ENCODE measurements at places on chromosomes 13 and 19.

DNA sequence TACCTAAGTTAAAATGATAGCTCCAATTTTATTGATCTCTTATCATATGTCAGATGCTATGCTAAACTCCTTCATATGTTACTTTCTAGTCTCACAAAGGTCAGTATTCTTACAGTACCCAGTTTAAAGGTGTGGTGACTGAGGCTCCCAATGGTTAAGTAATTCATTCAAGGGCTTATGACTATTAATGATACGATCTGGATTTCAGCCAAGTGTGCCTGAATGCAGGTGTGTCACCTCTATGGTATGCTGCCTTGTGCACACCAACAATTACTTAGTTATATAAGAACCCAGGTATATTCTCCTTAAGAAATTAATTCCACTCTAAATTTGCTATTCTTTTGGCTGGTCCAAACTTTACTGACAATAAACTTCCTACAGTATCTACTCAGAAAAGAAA is 84.6 kb upstream of the TRPC4 start:
- no peak for DNase-seq

DNA sequence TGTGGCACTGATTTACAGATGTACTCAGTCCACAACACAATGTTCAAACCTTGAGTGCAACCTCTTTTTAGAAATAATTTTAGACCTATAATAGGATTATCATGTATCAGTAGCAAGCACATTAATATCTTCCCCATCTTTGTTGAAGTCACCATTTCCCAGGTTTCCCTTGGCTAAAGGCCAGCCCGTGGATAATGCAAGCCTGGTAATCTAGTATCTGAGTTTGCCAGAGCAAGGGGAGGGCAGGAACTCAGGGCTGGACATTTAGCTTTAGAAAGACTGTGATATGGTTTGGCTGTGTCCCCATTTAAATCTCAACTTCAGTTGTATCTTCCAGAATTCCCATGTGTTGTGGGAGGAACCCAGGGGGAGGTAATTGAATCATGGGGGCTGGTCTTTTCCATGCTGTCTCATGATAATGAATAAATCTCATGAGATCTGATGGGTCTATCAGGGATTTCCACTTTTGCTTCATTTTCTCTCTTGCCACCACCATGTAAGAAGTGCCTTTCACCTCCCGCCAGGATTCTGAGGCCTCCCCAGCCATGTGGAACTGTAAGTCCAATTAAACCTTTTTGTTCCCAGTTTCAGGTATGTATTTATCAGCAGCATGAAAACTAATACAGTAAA is 37.7 kb downstream of the SLC6A16 start:
- no peak for DNase-seq

DNA sequence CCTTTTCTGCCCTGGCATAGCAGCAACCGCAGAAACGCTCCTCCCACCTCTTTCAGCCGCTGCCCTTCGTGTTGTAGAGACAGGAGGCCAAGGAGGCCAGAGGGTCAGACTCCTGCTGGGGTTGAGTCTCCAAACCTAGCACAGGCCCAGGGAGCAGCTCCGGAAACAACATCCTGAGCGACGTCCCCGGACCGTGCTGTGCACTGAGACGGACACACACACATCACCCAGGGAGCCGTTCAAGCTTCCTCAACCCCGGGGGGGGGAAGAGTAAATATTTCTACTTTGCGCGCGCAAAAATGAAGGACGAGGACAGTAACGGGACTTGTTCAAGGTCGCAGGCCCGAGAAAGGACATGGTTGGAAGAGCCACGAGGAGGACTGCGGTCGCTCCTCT is 657 bp downstream of the ZNF550 start:
- DNase-seq, result peak; percentile 40

DNA sequence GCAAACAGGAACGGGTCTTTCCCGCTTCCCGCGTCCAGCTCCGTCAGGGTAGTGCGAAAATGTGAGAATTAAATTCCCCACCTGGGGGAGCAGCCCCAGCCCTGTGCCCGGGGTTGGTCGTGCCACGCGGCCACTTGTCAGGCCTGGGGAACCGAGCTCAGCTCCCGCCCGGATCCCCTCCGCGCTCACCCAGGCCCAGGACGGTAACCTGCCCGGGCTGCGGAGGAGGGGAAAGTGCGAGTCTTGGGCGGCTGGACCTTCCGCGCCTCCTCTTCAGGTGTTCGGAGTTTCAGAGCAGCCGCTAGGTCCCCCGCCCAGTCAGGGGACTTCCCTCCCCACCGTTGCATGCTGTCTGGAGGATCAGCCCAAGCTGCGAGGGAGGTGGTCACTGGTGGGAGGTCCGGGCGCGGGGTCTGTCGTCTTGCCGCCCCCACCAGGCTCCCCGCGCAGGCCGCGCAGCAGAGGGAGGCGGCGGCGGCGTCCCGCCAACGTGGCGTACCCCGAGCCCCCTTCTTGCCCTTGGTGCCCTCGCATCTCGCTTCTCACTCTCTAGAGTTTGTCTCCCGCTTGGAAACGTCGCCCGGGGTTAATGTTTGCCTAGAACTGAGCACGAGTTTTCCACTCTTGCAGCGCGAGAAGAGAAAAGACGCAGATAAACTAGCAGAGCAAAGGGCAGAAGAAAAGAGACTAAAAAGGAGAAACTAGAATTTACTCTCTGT is 8.1 kb downstream of the URAD start:
- no peak for DNase-seq

DNA sequence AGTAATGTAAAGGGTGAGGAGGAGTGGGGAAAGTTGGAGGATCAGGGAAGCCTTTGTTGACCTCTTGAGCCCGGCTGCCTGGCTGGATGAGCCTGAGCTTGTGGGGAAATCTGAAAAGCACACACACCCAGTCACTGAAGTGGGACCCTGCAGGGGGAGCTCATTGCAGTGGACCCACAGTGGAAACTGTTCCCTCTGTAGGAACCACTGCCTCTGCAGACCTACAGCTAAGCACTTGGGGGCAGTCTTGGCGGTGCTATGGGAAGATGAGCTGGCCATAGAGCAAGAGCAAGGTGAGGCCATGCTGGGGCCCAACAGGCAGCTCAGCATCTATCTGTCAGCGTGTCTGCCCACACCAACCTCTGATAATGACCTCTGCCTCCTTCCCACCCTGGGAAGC is 294.8 kb downstream of the TSHZ3 start:
- DNase-seq, result peak; percentile 14

DNA sequence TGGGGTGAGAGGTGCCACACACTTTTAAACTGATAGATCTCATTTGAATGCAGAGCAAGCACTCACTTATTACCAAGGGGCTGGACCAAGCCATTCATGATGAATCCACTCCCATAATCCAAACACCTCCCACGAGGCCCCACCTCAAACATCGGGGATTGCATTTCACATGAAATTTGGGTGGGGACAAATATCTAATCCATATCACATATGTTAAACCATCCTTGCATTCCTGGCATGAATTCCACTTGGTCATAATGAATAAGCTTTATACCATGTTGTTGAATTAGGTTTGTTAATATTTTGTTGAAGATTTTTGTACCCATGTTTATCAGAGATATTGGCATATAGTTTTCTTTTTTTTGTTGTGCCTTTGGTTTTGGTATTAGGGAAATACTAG is 1198.7 kb upstream of the ATXN8OS start:
- DNase-seq, result no peak

- DNase-seq, result no peak
Measured at GRCh38 chr19:18435842-18436670, 1.9 kb downstream of the ISYNA1 start.

DNA sequence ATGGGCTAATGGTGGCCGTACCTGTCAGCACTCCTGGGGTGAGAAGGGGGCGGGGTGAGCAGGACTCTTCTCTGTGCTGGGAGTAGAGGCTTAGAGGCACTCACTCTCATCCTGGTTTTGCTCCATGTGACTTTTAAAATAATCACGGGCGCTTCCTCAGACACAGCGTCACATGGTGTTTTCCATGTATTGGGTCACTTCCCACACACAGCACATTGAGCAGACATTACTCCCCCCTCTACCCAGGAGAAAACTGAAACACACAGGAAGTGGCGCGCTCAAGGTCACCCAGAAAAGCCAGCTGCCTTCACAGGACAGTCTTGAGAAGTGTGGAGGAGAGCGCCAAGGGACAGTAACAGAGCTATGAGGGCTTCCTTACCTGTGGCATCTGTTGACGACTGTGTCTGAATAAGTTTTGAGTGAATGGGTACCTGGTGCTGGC is 23.2 kb downstream of the SPATA13 start:
- DNase-seq, result no peak

GRCh38 chr19:40612831-40613689 is 11.9 kb downstream of the LTBP4 start:
- DNase-seq, result no peak

DNA sequence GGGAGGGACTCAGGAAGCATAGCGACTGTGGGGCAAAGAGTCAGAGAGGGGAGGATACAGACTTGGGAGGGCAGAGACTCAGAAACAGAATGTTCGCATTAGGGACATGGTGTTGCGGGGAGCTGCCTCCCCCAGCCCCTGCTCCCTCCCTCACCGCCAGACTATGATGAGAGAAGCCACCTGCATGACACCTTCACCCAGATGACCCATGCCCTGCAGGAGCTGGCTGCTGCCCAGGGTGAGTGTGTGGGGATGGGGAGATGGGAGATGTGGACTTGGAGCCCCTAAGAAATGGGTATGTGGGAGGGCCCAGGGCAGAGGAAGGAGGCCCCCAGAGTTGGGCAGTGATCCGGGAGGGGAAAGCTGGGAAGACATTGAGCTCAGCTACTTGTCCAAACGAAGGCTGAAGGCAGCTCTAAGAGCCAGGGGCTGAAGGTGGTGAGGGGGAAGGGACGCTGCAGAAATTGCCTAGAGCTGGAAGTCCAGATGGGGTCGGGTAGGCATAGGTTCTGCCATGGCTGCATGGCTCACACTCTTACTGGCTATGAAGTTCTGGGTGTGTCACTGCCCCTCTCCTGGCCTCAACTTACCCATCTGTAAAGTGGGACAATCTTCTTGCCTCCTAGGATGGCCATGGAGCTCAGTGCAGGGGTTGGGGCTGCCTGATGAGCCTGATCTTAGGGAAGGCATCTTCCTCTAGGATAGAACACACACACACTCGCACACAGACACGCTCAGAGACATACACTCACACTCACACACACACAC is 1.4 kb downstream of the SPACA6 start:
- DNase-seq, result no peak

DNA sequence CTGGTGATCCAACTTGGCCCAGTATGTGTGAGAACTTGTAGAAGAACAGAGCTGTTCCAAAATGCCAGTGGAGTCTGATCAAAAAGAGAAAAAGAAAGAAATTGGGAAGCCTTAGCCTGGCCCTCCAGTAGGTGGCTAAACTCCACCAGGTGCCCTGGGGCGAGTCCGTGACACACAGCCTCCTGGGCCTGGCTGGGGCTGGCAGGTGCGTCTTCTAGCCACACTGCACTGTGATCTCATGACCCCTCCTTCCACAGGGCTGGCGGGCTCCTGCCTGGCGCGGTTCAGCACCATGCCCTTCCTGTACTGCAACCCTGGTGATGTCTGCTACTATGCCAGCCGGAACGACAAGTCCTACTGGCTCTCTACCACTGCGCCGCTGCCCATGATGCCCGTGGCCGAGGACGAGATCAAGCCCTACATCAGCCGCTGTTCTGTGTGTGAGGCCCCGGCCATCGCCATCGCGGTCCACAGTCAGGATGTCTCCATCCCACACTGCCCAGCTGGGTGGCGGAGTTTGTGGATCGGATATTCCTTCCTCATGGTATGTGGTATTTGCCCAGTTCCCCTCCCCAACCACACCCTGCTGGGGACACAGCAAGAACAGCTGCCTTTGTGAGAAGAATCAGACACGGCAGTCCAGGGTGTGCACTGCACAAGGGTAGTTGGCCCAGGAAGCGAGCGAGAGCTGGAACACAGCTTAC is 53.7 kb downstream of the RAB20 start:
- DNase-seq, result peak; percentile 28

DNA sequence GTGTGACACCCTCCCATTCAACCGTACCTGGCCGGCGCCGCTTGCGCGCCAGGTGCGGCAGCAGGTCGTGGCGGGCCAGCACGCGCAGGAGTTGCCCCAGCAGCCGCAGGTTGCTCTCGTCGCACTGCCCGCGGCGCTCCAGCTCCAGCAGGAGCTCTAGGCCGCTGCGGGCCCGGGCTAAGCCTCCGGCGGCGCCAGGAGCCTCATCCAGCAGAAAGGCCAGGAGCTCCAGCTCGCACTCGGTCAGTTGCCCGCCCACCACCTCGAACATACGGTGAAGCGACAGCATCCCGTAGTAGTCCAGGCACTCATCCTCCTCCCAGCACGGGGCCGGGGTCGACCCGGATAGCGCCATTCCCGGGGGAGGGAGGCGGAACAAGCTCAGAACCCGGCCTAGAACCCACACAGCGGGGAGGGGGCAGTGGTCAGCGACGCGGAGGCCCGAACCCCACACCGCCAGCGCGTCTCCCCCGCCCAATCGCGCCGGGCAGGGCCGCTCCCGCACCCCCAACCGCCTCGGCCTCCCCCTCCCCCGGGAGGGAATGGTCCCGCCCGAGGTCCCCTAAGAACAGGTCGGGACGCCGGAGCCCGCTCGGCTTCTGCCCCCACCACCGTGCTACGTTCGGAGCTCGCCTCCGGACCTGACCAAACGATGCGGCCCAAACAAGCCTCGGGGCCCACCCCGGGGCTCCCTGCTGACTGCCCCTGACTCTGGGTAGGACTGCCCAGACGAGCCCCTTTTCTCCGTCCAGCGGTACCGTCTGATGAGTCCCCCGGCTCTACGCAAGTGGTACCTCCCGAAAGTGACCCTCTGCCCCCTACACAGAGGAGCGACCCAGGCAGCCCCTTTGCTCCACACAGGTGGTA is 591 bp downstream of the DEDD2 start:
- DNase-seq, result peak; percentile 57

DNA sequence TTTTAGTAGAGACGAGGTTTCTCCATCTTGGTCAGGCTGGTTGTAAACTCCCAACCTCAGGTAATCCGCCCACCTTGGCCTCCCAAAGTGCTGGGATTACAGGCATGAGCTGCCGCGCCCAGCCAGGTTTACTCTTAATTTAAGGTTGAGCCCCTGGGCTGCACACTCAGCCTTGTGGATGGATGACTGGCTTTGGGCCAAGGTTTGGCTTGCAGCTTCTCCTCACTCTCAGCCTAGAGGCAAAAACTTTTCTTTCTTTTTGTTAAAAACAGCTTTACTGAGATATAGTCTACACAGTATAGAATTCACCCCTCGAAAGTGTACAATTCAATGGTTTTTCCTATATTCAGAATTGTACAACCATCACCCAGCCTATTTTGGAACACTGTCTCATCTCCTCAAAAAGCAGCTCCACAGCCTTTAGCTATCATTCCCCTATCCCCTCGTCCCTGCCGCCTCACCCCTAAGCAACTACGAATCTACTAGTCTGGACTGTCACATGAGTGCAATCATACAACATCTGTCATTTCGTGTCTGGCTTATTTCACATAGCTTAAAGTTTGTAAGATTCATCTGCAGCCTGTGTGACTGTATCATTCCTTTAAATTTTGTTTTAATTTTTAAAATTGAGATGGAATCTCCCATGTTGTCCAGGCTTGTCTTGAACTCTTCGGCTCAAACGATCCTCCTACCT is 14.5 kb upstream of the TSPAN16 start:
- DNase-seq, result peak; percentile 39
